ENCODE measurements at places on chromosomes 12 and 14.

GRCh38 chr14:102043251-102044025 is 43.4 kb downstream of the HSP90AA1 start:
- no peak for DNase-seq

- DNase-seq: no peak
These were observed 55.6 kb downstream of the HMGA2 start for GRCh38 chr12:65879878-65880277.

- no peak for DNase-seq
These were observed 14.9 kb upstream of the CCDC60 start for GRCh38 chr12:119319638-119320037.

DNA sequence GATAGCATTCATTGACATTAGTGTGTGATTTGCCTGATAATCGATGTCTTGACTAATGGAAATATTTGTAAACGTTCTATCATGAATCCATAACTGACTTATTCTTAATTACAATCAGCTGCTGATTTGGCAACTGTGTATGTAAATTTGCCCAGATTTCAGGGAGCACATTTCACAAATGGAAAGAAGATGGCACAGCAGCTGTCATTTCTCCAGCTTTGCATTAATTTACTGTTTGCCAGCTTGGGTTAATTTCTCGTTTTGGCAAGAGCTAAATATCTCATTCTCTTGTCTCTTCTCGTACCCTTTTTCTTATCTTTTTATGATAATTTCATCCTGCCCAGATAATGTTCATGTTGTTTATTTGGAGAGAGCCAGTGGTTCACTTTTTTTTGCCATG is 22.9 kb downstream of the TDP1 start:
- no peak for DNase-seq

- DNase-seq: no peak
These were observed 3.9 kb downstream of the SVOP start for GRCh38 chr12:109016978-109017377.

DNA sequence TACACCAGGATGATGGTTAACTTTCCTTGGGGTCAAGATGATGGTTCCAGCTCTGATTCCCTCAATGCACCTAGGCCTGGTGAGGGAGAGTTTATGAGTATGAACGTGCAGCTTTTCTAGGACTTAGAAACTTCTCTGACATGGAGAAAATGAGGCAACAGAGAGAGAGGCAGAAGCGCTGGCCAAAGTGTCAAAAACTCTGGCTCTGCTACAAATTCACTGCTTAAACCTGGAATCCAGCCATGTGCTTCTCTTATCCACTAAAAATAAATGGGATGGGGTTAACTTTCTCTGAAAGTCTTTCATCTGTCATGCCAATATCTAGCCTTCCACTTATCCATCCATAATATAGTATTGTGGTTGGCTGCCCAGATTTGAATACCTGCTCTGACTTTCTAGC is 568.7 kb downstream of the MED13L start:
- no peak for DNase-seq

- no peak for DNase-seq
These were observed 16.8 kb upstream of the MYL2 start for GRCh38 chr12:110937104-110937641.

- DNase-seq: no peak
These were observed 93.4 kb upstream of the TMEM233 start for GRCh38 chr12:119500209-119500608.

DNA sequence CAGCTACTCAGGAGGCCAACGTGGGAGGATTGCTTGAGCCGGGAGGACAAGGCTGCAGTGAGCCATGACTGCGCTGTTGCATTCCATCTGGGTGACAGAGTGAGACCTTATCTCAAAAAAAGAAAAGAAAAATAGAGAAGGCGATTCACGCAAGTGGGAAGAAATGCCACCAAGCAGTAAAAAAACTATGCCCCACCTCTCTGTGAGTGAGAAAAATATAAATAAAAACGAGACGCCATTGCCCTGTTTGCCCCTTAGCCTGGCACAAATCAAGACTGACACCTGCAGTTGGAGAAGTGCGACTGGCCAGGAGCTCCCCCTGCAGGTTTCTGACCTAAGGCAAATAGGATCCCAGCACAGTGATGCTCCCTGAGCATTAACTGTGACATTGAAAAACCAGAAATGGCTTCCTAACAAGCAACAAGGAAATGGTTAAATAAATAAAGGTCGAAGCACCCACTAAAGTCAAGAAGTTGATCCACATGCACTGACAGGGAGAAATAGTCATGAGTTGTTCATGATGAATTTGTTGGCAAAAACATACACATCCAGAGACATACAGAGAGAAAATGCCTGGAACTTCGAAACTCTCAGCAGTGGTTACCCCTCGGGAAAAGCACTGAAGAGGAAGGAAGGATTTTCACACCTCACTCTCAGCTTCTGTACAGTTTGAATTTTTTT is 21.1 kb downstream of the GSC start:
- DNase-seq: no peak

DNA sequence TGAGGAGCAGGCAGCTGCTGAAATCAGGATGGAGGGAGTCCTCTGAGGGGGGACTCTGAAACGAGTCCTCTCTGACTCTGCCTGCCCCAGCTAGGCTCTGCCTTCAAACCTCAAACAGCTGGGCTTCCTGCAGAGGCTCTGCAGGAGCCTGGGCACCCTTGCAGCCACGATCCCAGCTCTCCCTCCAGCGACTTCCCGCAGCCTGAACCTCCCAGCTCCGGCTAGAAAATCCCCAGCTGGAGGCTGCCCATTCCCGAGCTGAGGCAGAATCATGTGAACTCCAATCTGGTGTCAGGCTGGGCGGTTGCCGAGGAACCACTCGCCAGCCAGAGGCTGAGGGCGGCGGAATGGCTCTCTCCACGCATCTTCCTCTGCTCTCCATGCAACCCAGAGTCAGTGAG is at the start of gene GPR68:
Gene GPR68 (minus strand): TSS at position 204 of the 401 bp plus-strand sequence. CDS start 9,654 bp downstream, outside the sequence.
- no peak for DNase-seq

DNA sequence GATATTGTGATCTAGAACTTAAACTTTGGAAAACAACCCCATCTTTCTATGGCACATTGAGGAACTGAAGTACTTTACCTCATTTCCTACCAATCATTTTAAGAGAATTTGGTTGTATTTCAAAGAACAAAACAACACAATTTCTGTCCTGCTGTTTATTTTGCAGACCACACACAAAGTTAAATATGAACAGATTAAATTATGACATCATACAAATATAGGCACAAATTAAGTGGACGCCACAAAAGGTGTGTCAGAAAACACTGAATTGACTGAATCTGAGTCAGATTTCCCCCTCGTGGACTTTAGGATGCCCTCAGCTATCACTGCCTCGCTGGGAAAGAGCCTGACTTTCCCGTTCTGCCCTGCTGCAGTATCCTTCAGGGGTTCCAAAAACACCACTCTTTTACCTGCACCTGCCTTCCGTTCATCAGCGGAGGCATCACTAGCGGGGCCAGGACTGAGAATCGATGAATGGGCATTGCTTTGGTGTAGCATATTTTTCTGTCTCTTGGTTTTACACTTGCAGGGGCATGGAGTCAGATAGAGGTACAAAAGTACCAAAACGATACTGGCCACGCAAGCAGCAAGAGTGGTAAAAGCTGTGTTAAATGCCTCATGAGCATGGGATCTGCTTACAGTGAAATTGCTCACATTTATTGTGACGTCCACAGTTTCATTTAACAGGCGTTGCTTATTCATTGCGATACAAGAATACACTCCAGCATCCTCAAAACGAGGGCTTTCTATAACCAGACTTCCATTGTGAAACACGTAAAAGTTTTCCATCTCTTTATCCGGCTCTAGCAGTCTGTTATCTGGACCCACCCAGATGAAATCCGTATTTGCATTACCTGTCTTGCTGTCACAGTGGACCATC is 2.0 kb upstream of the PCED1B start:
- DNase-seq: no peak

GRCh38 chr12:44812062-44812461 is 64.1 kb downstream of the NELL2 start:
- DNase-seq: no peak

GRCh38 chr12:92439420-92439805 is 263.4 kb upstream of the PLEKHG7 start:
- DNase-seq: no peak

GRCh38 chr14:96055065-96055752 is 16.0 kb downstream of the C14orf132 start:
- DNase-seq: no peak

GRCh38 chr14:72528059-72528862 is 365.6 kb downstream of the DPF3 start:
- DNase-seq: no peak

- DNase-seq: no peak
These were observed at the start of gene KLHL33 for GRCh38 chr14:20435582-20436362. Gene KLHL33 (minus strand): TSS chr14:20436166. CDS start chr14:20435811, 355 bp downstream.

DNA sequence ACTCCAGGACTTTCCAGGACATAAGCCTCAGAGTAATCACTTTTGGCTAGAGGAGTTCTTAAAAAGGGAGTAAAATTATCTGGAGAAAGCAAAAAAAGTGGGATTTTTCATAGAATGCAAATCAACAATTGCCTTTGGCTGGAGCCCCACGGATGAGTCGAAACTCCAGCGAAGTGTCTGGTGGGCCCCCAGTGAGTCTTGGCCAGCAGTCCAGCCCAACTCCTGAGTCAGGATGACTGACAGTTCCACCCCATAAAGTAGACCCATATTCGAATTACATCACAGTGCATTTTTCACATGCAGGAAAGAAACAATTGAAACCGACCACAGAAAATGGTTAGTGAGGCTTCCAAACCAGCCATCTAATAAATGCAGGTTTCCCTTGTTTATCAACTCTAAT is 265.7 kb downstream of the BCL11B start:
- no peak for DNase-seq

GRCh38 chr12:118376089-118377020 is at the start of gene SUDS3:
Gene SUDS3 (plus strand): TSS chr12:118376555. CDS start chr12:118376692, 137 bp downstream.
- peak; percentile 59 for DNase-seq

DNA sequence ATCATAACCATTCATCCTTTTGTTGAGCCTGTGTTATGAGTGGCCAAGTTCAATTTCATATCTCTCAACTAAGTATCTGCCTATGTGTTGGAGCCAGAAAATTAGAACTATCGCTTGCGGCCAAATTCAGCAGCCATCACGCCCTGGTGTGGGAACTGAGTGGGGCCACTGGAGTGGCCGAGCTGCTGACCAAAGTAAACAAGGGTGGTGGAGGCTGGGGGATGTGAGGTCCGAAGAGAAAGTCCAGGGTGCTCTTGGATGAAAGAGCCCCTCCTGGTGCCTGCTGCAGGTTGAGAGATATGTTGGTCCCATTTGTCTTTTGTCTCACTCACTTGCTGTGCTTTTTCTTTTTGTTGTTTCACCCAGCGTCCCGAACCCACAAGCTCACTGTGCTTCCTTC is 14.9 kb downstream of the ADGRD1 start:
- DNase-seq: no peak

DNA sequence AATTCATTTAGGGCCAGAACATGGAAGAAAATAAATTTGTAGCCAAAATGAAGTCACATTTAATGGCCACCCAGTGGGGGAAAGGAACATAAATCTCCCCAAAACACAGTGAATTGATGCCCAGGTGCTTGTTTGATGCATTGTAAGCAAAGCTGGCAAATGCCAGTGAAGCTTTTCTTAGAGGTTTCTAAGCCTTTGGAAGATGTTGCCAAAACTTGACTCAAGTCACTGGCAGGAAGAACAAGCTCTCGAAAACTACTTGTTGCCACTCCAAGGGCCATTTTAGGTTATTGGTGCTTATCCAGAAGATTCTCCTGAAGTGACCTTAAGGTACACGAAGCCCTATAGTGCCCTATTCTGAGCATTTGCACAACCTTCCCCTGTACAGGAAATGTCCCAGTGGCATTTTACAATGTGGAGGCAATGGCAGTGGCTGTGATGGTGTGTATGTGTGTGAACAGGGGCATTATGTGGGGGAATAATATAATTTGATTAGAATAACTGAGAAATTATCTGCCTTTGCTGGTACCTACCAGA is 89.5 kb upstream of the NOVA1 start:
- no peak for DNase-seq

DNA sequence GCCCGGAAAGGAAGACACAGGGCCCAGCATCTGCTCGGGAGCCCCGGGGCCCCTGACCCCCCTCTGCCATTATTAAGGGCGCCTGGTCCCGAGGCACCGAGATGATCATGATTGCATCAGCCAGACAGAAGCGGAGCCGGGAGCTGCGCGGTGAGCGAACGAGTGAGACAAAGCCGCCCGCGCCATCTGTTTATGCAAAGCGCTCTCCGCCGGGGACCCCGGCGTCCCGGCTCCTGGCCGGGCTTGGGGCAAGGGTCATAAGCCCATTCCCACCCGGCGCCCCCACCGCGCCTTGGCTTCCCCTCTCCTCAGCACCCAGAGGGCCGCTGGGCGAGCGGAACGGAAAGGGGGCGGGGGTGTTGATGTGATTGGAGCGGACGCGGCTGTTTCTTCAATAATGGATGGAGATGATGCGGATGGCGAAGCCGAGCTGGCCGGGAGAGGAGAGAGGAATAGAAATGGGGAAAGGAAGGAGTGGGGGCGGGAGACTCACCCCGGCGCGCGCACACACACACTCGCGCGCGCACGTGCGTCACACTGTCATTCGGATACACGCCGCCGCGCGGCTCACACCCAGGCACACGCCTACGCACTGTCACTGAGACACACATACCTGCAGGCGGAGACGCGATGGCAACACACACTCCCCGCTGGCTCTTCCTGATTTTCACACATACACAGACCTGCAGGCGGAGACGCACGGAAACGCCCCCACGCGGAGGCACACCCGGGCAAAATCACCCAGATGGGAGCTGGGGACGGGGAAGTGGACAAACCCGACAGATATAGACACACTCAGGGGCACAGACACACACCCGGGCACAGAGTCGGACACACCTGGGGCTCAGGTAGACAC is 10.7 kb downstream of the STAC3 start:
- no peak for DNase-seq

DNA sequence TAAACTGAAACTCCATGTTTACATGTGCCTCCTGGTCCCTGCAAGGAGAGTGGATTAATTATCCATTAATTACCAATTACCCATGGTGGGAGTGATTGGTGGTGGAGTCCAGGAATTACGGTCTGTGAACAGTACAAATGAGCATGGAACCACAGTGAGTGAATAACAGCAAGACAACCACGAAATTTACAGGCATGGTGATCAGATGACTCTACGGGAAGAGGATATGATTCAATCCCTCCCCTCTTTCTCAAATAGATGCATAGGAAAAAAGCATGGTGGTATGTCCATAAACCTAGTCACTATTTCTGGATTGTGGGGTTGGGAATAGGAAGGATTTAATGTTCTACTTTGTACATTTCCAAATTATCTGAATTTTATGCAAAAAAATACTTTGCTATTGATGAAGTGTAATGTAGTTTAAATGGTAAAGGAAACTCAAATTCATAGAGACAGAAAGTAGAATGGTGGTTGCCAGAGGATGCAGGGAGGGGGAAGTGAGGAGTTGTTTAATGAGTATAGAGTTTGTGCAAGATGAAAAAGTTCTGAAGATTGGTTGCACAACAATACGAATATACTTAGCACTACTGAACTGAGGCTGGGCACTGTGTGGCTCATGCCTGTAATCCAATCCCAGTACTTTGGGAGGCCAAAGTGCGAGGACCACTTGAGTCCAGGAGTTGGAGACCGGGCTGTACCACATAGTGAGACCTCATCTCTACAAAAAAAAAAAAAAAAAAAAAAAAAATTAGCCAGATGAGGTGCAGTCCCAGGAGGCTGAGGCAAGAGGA is 41.2 kb upstream of the C12orf75 start:
- no peak for DNase-seq

- no peak for DNase-seq
These were observed 40.5 kb downstream of the JAG2 start for GRCh38 chr14:105128059-105128458.

Data from esophagus squamous epithelium (tissue), 5 donors.